ENCODE measurements at places on chromosomes 3 and 15. TPM values are rescaled to one million over a fixed set of nuclear protein-coding genes. Genes with fewer than 3 reads are reported as not detected.

SYNPR gene
- 13.3 TPM for total RNA-seq

PDZRN3 gene
- total RNA-seq: 31.0 TPM

PEX5L gene
- total RNA-seq: 1.9 TPM

GP5 gene
- 0.18 TPM for total RNA-seq

HES1 gene
- total RNA-seq: 129 TPM

KLHL24 gene
- total RNA-seq: 72.8 TPM

INO80 gene
- 25.9 TPM for total RNA-seq

TUSC7 gene
- not detected for total RNA-seq

SEMA3F gene
- total RNA-seq: 23.6 TPM

TMEM158 gene
- total RNA-seq: 3.8 TPM

Data from progenitor cell of endocrine pancreas (in vitro differentiated cells).